T-helper 2 cell (primary cell): ENCODE measurements at places on chromosomes 7 and 10.

- no peak for DNase-seq
These were observed 75.8 kb upstream of the ETV1 start for GRCh38 chr7:14065286-14065685.

GRCh38 chr10:132710036-132710686, 75.8 kb downstream of the NKX6-2 start:
- DNase-seq: no peak

- no peak for DNase-seq
These were observed 291.4 kb downstream of the USP6NL start for GRCh38 chr10:11319990-11320602.

DNA sequence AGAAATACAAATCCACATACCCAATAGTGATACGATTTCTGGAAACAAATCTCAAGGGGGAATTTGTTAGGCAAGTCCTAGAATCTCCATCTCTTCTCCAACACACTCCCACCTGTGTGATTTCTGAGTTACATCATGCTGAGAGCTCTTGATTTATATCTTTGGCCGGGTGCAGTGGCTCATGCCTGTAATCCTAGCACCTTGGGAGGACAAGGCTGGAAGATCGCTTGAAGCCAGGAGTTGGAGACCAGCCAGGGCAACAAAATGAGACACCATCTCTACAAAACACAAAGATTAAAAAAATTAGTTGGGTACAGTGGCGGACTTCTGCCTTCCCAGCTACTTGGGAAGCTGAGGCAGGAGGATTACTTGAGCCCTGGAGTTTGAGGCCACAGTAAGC, 1.5 kb upstream of the MTPN start:
- DNase-seq: no peak

DNA sequence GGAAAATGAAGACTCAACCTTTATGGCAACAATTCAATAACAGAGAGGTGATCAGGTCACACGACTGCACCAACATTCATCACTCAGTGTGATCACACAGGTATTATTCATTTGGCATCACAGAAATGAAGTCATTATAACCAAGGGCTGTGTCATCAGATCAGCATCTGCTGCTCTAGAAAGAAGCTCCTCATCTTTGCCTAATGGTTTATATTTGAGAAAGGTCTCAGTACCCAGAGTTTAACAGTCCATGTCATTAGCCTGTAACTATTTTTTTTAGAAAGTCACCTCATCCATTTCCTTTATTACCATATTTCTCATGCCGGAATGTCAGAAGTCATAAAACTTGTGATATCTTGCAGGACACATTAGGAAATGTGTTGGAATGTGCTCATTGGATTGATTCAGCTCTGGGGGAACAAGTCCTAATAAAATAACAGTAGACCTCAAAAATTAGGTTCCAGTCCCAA, 45.1 kb upstream of the PRKG1 start:
- no peak for DNase-seq

DNA sequence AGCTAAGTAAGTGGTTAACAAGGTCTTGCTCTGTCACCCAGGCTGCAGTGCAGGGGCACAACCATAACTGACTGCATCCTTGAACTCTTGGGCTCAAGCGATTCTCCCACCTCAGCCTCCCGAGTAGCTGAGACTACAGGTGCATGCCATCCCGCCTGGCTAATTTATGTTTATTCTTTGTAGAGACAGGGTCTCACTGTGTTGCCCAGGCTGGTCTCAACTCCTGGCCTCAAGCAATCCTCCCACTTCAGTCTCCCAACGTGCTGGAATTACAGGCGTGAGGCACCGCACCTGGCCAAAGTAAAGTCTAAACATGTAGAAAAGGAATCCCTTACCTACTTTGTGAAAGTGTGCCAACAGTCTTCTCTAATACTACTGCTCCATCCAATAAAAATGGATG, 17.9 kb downstream of the PARD3 start:
- DNase-seq: no peak

DNA sequence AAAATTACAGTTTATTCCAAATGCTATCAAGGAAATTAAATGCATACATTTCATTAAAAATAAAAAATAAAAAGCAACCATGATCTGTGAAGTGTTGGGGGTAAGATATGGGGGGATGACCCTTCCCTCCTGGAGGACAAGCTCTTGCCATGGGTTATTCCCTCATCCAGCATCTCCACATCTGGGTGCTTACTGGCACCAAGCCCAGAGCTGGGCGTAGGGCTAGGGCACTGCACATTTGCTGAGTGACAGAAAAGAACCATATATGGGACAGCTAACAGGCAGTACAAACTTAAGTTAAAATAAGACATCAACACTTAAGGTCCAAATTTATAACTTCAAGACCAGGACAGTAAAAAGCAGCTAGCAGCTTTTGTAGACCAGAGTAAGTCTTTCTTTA, 10.2 kb downstream of the CCDC6 start:
- no peak for DNase-seq

GRCh38 chr7:130988443-130988842, 254.4 kb upstream of the KLF14 start:
- peak; percentile 51 for DNase-seq

DNA sequence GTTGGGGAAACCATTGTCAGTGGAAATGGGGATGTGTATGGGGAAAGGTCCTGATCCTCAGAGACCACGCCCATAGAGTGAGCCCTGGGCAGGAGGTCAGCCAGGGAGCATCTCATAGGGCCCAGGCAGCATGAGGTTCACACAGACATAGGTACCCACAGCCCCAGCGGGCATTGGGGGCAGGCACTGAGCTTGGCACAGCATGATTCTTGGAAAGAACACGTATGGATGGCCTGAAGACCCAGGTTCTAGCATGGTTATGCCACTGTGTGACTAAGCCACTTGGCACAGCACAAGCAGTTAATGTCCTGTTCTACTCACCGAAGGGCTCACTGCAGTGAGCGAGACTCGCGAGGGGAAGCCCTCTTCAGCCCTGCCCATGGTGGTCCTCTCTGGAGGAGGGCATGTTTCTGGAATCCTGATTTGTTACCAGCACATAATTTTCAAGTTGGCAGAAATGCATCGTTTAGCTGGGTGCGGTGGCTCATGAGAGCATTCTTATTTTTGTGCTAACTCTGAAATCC, 125.2 kb downstream of the UBE2H start:
- DNase-seq: no peak

DNA sequence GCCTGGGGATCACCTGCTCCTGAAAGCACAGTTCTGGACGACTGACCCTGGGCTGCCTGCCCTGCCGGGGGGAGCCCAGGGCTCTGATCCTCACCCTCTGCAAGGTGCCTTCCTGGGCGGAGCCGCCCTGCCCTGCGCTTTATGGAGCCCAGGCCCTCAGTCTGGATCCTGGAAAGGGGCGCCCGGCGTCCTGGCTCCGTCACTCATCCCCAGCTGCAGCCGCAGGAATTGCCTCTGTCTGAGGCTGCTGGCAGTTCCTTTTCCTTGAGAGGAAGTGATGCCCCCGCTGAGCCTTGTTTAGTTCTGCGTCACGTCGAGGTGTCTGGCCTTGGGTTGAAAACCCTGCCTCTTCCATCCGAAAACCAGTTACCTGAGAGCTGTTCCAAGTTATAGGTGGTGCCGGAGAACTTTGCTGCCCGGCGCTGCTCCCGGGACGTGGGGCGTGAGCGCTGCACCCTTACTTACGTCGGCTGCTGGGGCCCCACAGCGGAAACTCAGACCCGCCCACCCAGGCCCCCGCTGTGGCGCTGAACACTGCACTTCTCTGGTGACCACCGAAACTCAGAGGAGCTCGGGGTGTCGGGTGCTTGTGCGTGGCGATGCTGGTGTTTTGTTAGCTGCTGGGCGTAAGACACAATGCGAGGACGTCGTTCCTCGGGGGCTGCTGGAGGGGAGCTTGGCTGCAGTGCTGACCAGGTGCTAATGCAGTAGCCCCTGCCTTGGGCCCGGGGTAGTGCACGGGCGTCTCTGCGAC, 5.4 kb downstream of the MAFK start:
- no peak for DNase-seq

DNA sequence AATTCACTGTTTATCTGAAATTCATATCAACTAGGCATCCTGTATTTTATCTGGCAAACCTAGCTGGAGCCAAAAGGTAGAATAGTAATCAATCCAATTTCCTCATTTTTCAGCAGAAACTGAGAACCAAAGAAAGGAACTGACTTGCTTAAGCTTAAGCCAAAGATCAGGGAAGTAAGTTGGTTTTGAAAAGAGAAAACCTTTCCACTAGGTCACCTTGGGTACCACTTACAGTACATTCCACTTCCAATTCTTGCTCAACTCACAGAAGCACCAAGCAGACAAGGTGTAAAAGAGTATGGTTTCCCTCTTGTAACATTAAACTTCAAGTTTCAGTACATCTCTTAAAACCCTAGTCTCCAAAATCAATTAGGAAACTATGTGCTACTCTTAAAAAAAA, 79.6 kb downstream of the ZFAND4 start:
- no peak for DNase-seq

DNA sequence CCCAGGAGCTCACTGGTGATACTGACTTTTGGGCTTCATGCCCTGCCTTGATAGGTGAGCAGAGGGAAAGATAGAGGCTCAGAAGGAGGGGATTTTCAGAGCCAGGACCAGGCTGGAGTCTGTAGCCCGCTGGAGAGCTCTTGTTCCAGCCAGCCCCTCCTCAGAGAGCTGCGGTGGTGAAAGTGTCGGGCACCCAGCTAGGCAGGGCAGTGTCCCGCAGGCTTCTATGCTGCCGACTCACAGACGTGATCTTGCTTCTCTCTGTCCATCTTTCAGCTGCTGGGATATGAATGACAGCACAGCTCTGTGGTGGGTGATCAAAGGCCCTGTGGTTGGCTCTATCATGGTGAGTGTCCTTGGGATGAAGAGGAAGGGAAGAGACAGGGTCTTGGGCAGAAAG, 35.2 kb downstream of the ADCYAP1R1 start:
- no peak for DNase-seq

- no peak for DNase-seq
These were observed 790.7 kb upstream of the COBL start for GRCh38 chr7:52107355-52107754.

DNA sequence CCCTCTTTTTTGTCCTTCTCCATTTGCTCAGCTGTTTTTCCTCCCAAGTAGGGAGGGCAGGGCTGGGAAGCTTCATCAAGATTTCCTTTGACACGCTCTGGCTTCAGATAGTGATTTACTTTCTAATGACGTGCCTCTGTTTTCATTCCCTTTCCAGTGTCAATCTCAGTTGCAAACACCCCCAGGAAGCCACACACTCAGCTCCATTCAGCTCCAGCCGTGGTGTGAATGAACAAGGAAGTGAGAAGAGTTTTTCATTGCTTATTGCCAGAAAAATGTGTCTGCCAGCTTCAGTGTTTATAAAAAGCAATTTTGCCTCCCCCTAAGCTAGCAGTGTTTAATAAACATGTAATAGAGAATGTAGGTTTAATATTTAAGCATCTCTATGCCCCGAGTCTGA, 108.7 kb upstream of the DPP6 start:
- no peak for DNase-seq

GRCh38 chr10:3476186-3476585, 303.6 kb upstream of the PITRM1 start:
- no peak for DNase-seq

GRCh38 chr7:101935521-101936141, 118.2 kb downstream of the CUX1 start:
- no peak for DNase-seq

GRCh38 chr10:98795467-98795866, 348.7 kb upstream of the HPS1 start:
- DNase-seq: no peak

DNA sequence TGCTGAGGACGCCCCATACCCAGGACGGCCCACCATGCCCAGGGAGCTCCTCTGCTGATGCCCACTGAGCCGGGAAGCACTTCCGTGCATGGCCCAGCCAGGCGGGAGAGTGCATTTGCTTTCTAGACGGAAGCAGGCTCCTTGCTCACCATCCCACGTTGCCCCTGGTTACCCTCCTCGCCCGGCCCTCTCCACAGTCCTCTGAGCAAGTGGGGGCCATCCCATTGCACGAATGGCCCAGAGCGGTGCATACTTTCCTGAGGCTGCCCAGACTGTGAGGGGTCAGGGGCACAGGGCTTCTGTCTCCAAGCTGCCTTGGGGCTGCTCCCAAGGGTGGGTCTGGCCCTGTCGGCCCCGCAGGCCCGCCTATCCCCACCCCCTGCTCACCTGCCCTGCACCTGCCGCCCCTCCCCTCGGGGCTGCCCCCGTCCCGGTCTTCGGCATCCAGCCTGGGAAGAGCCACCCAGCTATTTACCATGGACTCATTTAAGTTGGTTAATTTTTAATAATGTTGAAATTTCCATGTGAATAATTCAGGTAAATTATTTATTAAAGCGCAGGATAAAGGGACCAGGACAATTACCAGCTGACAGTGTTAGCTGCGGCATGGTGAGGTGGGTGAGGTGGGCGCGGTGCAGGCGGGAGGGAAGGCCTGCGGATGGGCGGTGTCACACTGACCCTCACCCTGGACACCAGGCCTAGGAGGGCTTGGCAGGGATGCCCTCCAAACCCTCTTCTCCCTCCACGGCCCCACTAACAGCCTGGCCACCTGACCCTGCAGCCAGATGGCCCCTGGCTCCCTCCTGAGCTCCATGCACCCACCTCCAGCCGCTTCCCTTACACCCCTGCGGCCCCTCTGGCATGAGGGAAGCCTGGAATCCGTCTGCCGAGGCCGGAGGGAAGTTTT, 104.4 kb downstream of the MICALL2 start:
- no peak for DNase-seq

DNA sequence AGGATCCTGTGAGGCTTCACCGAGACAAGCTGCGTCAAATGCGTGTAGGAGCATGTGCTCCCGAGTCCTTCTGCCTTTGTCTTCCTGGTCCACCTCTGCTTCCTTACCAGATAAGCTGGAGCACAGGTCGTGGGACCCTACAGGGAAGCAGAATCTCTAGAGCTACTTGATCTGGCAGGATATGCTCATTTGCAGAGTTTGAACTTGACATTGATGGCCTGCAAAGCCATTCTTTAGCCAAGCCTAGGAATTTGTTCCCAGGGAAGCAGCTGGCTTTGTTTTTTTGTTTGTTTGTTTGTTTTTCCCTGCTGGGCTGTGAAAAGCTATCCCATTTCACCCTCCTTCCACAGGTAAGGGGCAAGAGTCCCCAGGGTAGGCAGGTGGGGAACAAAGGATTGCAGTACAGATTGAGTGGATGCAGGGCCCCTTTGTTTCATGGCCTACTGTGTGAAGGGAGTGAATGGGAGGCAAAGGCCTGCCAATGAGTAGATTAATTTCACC, 200.0 kb upstream of the BMPER start:
- DNase-seq: no peak

GRCh38 chr7:98054585-98054984, 52.1 kb upstream of the LMTK2 start:
- no peak for DNase-seq
